ENCODE measurements at places on chromosomes 13 and 19. TPM values are rescaled to one million over a fixed set of nuclear protein-coding genes. Genes with fewer than 3 reads are reported as not detected.

- peak; percentile 88 for DNase-seq
Measured at GRCh38 chr13:59112221-59112718, 1051.5 kb downstream of the DIAPH3 start.

Gene KCNC3
- 0.47 TPM for total RNA-seq

- no peak for DNase-seq
Measured at GRCh38 chr19:41911889-41912731, 16.1 kb downstream of the ERFL start.

DNA sequence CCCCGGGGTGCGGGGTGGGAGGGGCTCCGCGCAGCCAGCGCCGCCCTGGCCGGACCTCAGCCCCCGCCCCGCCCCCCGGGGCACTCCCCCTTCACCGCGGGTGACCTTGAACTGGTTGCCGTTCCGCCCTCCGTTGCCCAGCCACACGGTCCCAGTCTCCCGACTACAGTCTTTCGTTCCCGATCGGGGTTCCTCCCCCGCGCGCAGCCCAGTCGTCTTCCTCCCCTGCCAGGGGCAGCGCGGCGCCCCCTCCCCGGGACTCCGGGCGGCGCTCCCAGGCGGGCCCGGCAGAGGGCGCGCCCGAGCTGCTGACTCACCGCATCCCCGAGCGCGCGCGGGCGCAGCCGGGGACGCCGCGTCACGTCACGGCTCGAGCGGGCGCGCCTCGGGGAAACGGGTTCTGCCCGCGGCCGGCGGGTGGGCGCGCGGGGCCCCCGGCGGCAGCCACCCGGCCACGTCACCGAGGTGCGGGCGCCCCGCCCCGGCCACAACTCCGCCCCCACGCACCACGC is 459 bp downstream of the MIDN start:
- peak; percentile 77 for DNase-seq

- no peak for DNase-seq
Measured at GRCh38 chr13:30862707-30863106, 43.4 kb upstream of the MEDAG start.
